ENCODE measurements at places on chromosomes 12 and 14.

DNA sequence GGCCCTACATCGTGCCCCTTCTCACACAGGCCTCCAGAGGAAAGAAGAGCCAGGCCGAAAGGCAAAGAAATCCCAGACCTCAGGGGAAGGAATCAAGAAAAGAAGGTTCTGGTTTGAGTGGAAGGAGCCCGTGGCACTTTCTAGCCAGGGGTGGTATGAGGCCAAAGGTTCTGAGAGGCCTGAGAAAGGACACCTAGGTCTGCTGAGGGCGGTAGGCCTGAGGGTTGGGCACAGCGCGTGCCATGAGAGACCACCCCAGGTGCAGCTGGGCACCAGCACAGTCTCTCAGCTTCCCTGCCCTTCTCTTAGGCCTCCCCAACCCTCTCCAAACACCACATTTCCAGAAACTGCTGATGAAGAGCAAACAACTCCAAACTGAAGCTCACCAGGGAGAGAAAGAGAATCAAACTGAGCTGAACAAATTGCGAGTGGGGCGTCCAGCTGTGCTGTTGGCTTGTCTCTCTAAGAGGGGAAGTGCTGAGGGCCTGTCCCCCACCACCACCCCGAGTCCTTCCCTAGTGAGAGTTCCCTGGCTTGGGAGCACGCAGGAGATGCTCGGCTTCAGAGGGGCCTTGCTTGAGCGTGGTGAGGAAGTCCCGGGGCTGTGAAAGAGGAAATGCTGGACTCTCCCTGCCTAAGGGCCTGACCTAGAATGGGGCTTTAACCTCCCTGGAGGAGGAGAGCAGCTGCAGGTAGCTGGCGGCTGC, 184.8 kb downstream of the ZFP36L1 start:
- no peak for DNase-seq

GRCh38 chr14:44847526-44848309, 114.0 kb downstream of the KLHL28 start:
- DNase-seq = no peak

DNA sequence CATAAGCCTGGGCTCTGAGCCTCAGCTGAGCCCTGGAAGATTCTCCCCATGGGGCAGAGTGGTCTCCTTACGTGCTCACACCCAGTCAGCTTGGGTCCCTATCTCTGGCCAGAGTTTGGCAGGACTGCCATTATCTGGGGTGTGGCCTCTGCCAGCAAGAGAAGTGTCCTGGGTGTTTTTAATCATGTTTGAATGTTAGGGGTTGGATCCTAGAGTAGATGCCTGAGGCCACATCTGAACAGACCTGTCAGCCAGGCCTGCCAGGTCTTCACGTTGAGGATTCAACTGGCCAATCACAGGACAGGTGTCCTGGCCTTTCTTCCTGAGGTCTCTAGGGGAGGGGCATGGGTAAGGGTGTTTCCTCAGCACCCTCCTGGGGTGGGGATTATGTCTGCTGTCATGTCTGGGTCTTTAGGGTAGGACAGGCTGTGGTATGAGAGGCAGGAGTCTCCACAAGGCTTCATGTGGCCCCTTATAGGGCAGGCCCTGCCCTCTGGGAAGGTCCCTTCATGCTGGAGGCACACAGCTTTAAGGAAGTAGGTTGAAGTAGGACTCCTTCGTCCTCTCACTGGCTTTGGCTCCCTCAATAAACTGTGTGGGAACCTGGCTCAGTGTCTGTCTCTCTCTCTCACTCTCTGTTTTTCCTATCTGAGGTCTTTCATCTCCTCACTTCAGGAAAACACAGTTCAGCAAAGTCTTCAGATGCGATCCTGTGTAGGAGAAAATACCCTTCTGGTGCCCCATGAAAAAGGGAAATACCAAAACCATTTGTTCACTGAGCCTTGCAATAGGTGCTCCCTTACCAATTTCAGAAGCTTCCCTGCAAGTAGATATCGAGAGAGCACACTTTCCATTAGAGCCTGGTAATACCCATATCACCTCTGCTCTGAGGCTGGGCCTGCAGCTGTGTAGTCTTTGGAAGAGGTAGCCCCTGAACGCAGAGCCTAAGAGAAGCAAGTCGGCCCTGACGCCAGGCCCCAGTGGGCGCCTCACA, 6.7 kb upstream of the FITM1 start:
- DNase-seq = no peak

GRCh38 chr14:75310295-75311111, 31.9 kb downstream of the FOS start:
- DNase-seq = no peak

DNA sequence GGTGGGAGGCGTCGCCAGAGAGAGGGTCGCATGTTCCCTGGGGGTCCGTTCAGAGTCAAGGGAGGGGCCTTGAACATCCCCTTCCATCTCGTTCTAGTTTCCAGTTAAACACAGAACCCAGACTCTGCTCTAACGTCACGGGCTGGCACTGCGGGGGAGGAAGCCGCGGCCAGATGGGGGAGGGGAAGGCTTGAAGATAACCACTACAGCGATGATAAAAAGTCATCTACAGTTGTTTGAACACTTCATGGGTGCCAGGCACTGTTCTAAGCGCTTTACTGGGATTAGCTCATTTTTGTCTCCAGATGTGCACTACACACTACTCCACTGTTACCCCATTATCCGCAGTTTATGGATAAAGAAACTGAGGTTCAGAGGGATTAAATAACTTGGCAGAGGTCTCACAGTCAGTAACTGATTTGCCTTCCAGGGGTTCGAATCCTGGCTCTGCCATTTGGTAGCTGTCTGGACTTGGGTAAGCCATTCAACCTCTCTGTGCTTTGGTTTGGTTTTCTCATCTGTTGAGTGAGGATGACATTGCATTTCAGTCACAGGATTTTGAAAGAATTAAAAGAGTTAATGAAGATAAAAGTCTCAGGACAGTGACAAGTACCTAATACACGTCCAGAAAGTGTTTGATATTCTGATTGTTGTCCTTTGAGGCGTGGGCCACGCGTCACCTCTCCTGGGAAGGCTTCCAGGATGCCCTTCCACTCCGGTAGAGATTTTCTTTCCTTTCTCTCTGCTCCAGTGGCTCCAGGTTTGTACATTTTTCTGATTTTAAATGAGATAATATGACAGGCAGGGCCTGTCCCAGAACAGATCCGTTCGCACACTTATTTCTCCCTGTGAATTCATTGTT, 798 bp upstream of the RASAL1 start:
- DNase-seq = no peak

- DNase-seq = no peak
Observed at GRCh38 chr12:73067616-73068015, 795.4 kb downstream of the TRHDE start.
